ENCODE measurements at places on chromosomes 7 and 10.
A peak's percentile ranks its signal among the peaks of the same experiment; 100 is the strongest.

DNA sequence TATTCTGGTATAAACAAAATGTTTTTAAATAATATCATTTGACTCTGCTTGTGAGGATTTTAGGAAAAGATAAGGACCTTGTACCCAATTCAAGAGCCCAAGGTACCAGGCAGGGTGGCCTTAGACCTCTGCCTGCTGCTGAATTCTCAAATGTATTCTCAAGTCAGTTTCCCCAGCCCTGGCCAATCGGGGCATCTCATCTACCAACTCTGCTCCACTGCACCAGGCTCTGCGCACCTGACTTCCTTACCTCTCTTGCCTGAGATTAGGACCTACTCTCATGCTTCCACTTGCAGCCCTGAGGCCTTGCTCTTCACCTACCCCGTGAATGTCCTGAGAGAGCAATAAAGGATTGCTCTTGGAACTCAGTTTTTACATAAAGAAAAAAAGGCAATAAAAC is 69.6 kb upstream of the EZH2 start:
- DNase-seq: no peak

GRCh38 chr10:125049216-125049881 is 107.4 kb downstream of the ZRANB1 start:
- no peak for DNase-seq

DNA sequence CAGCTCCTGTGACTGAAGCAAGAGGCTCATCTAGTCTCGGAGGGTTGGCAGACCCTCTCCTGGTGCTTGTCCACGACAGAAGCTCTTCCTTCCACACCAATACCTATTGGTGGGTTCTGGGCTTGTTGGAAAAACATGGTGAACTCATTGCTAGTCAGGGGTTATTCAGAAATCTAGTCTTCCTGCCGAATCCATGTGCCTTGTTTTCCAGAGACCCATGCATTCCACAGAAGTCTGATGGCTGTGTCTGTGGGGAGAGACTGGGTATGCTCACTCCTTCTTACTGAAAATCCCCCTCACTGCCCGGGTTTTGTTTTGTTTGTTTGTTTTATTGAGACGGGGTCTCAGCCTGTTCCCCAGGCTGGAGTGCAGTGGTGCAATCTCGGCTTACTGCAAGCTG is 138.3 kb downstream of the DNAJB6 start:
- DNase-seq: no peak

GRCh38 chr10:100043796-100044195 is 34.0 kb upstream of the DNMBP start:
- DNase-seq: no peak

- peak; percentile 41 for DNase-seq
Observed at GRCh38 chr10:111323389-111323966, 246.6 kb downstream of the ADRA2A start.

DNA sequence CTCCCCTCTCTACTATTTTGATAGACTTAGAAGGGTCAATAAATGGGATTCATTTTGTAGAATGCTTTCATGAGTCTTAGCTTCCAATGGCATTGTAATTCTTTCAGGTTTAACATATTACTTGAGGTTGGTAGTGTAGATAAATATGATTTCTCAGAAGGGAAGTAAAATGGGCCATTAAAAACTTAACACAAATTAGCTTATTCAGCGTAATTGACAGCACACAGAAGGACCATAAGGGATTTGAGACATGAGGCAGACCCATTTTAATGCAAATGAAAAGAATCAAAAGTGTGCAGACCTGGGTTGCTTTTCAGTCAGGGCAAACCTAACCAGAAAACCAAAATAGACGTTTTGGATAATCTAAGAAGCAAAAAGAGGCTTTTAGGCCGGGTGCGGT is 156.6 kb upstream of the CNTNAP2 start:
- DNase-seq: no peak

DNA sequence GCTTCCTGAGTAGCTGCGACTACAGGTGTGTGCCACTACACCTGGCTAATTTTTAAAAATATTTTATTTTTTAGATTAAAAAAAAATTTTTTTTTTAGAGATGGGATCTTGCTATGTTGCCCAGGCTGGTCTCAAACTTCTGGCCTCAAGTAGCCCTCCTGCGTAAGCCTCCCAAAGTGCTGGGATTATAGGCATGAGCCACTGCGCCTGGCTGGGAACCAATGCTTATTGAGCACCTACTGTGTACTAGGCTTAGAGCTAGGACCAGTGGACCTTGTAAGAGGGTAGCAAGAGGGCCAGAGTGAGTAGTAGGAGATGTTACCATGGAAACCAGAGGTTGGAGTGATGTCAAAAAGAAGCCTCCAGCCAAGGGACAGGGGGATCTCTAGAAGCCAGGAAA is 31.2 kb downstream of the COL26A1 start:
- DNase-seq: no peak

- DNase-seq: no peak
Observed at GRCh38 chr10:63376560-63377304, 89.0 kb downstream of the JMJD1C start.

GRCh38 chr7:157432541-157432956 is 95.7 kb downstream of the DNAJB6 start:
- peak; percentile 95 for DNase-seq
